SHP77 (cell line): ENCODE measurements at places on chromosomes 3 and 15.

DNA sequence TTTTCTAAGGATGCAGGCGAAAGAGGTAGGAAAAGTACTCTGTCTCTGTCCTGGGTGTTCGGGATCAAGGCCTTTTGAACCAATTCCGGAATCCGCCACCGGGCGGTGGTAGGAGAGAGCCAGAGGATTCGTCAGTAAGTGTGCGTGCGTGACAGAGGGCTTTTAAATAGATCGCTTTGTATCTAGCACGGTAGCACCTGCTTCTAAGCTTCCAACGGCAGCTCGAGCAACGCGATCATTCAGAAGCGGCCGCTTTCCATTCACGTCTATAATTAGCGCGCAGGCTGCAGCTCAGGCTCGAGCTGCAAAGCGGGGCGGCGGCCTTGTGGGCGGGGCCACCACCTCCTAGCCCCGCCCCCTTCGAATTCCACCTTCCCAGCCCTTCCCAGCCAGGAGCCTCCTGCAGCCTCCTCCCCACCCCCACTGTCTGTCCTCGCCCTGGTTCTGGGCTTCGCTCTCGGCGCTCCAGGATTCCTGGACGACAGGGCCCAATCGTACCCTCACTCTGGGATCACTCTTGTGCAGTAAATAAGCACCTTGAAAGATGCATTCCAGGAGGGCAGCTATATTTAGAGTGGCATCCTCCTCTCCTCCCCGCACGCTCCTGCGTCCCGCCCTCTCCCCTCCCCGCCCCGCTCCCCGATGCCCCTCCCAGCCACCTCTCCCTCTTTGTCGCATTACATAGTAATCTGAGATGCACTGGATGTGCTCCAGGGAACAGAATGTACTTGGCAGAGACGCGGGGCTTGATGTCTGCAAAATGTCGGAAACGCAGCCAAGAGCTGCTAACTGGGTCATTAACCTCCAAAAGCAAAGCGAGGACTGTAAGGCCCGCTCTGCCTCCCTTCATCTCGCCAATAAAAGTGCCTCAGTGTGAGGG is 224.1 kb upstream of the TPRG1 start:
- DNase-seq: peak; percentile 96

DNA sequence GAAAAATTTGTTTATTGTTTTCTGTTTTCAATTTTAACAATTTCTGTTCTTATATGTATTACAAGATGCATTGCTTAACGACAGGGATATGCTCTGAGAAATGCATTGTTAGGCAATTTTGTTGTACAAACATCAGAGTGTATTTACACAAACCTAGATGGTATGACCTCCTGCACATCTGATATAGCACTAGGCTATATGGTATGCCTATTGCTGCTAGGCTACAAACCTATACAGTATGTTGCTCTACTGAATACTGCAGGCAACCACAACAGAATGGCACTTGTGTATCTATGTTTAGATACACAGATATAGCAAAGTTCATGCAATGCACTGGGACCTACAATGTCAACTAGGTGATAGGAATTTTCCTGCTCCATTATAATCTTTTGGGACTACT is 70.1 kb downstream of the SUCNR1 start:
- no peak for DNase-seq

DNA sequence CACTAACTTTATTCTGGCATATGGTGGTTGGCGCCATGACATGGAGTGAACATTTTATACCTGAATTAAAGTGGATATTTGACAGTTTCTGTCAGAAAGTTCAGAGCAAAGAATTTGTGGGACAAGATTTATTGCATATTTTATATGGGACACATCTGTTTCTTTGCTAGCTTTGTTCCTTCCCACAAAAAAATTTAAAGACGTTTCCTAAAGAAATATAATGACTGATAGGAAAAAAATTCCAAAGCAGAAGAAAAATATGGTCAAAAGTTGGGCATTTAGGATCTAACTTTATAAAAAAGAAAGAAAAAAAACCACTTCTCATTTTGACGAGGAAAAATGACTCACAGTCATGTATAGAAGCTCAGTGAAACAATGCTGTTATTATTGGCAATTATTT is 101.6 kb downstream of the GREM1 start:
- no peak for DNase-seq

GRCh38 chr3:159992589-159992988 is 4.0 kb downstream of the IL12A start:
- no peak for DNase-seq

GRCh38 chr15:58517252-58517681 is 85.5 kb downstream of the LIPC start:
- DNase-seq: no peak

- DNase-seq: no peak
Observed at GRCh38 chr3:129233538-129233937, 15.9 kb upstream of the COPG1 start.

DNA sequence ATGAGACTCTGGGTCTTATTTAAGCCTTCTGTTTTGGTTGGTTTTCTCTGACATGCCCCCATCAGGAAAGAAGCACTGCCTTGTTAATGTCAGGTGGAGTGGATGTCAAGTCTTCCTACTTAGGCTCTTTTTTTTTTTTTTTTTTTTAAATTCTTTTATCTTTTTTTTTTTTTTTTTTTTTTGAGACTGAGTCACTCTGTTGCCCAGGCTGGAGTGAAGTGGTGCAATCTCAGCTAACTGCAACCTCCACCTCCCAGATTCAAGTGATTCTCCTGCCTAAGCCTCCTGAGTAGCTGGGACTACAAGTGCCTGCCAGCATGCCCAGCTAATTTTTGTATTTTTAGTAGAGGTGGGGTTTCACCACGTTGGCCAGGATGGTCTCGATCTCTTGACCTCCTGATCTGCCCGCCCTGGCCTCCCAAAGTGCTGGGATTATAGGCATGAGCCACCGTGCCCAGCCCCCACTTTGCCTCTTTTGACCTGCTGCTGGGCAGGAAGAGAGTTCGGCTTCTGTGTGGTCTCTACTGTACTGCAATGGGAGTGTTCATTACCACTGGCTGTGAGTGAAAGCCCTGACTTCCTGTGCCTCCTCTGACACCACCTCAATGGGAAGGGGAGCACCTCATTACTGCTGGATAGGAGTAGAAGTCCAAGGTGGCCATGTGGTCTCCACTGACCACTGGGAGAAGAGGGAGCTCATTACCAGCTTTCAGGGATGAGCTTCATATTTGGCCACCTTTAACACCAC is 10.9 kb downstream of the CTDSPL start:
- DNase-seq: no peak

- DNase-seq: no peak
Observed at GRCh38 chr15:51267051-51267702, 71.2 kb downstream of the CYP19A1 start.

- no peak for DNase-seq
Observed at GRCh38 chr3:62184559-62184958, 188.8 kb downstream of the FEZF2 start.

DNA sequence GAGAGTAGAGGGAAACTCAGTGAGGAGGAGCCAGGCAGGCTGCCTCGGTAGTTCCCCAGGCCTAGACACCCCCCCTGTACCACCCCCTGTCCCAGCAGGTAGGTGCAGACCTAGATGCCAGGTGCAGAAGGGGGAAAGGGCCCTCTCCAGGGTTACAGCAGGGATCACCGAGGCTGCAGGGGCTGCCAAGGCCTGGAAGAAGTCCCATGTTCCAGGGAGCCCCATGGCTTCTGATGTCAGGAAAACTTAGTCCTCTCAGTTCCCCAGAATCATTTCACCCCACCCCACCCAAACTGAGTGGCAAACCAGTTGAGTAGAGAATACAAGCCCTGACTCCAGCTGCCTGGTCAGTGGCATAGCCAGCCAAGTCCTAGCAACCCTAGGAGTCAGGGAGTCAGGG is 7.4 kb upstream of the SEMA3B start:
- DNase-seq: no peak

GRCh38 chr3:118541796-118542195 is 492.9 kb downstream of the IGSF11 start:
- DNase-seq: no peak

- DNase-seq: no peak
Observed at GRCh38 chr3:49428752-49429080, 408 bp downstream of the NICN1 start.
